ENCODE measurements at places on chromosomes 11 and 22.

- peak; percentile 81 for DNase-seq
Measured at GRCh38 chr22:19970479-19971275, 29.1 kb upstream of the TXNRD2 start.

- no peak for DNase-seq
Measured at GRCh38 chr22:40975366-40975765, 24.2 kb downstream of the RBX1 start.

DNA sequence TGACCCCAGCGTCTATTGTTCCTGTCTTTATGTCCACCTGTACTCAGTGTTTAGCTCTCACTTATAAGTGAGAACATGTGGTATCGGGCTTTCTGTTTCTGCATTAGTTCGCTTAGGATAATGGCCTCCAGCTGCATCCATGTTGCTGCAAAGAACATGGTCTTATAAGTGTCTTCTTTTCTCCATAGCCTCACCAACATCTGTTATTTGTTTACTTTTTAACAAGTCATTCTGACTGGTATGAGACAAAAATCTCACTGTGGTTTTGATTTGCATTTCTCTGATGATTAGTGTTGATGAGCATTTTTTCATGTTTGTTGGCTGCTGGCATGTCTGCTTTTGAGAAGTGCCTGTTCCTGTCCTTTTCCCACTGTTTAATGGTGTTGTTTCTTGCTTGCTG is 21.7 kb upstream of the SLN start:
- no peak for DNase-seq

GRCh38 chr11:11584530-11584810 is 37.3 kb downstream of the GALNT18 start:
- DNase-seq: no peak

DNA sequence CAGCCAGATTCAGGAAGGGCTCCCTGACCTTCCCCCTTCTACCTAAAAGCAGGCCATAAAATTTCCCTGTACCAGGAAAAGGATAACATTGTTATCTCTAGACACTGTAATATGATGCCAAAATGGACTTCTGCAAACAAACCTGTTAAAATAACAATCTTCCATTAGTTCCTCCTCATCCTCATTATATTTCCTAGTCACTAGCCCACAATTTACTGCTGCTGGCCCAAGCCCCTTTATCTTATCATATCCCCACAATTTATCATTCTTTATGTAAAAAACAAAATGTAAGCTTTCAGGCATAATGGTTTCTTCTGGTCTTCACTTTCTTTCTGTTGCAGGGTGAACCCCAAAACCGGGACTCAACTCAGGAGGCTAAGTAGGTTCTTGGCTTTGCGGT is 1132.1 kb upstream of the CNTN5 start:
- no peak for DNase-seq

DNA sequence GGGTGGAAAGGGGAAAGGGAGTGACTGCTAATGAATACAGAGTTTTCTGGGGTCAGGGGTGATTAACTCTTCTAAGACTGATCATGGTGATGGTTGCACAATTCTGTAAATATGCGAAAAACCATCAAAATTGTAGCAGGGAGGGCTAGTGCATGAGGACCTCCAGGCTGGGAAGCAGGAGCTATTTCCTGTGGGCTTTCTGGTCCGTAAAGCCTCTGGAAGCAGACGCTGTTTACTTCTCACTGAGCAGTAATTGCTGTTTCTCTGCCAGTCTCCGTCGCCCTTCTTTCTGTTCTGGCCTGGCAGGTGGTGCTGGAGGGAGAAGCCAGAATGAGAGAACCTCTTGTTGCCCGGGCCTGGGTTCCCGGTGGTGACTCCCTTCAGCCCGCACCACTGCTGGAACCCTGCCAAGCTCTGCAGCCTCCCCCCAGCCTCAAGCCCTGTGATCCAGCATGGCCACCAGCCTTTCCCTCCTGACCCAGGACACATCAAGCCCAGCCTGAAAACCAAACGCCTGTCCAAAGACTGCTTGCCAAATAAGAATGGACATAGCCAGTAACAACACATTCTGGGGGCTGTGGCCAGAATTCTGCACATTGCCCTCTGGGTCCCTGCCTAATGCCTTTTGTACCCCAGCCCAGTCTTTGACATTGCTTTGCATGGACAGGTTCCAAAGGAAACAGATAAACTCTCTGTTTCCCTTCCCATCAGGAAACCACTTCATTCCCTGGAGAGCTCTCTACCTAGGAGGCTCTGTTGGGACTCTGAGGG is 201.0 kb upstream of the NAV2 start:
- DNase-seq: no peak

- DNase-seq: peak; percentile 20
Measured at GRCh38 chr11:75667831-75668450, 897 bp downstream of the MAP6 start.

GRCh38 chr22:43269246-43269645 is 73.9 kb downstream of the SCUBE1 start:
- DNase-seq: no peak

- DNase-seq: no peak
Measured at GRCh38 chr11:63165706-63166310, 21.8 kb upstream of the SLC22A24 start.
